ENCODE measurements at places on chromosomes 5 and 9. TPM values are rescaled to one million over a fixed set of nuclear protein-coding genes. Genes with fewer than 3 reads are reported as not detected.

Gene NMUR2
- total RNA-seq, result not detected

Gene GRAMD2B
- total RNA-seq, result 39.4 TPM

Gene PHF24
- 0.69 TPM for total RNA-seq

Gene ALG2
- 36.5 TPM for total RNA-seq

Gene ZNF782
- total RNA-seq, result 29.7 TPM

Gene TSSK1B
- 1.2 TPM for total RNA-seq

Gene SPINK6
- not detected for total RNA-seq

Gene CCDC192
- total RNA-seq, result not detected

Gene FAM200C
- 31.2 TPM for total RNA-seq

Gene ANXA2R
- 3.5 TPM for total RNA-seq

Gene FAM81B
- total RNA-seq, result 0.42 TPM

Gene RLN1
- 0.42 TPM for total RNA-seq

Gene SOX30
- not detected for total RNA-seq

Gene TPRN
- total RNA-seq, result 3.0 TPM

Gene LPAR1
- total RNA-seq, result 134 TPM

Gene PCDHB15
- total RNA-seq, result 7.8 TPM

Gene CDKN2B-AS1
- total RNA-seq, result 2.2 TPM

Gene C5orf52
- total RNA-seq, result not detected

Gene SLCO6A1
- total RNA-seq, result not detected

Gene FOXI1
- not detected for total RNA-seq

Gene DYNC2I2
- 26.9 TPM for total RNA-seq

Gene MRPS2
- total RNA-seq, result 8.6 TPM

Gene GABRP
- total RNA-seq, result 2.0 TPM

Gene CXXC5
- 28.0 TPM for total RNA-seq

Gene INSL6
- not detected for total RNA-seq

Gene AIF1L
- total RNA-seq, result 20.6 TPM

Gene FUT7
- not detected for total RNA-seq

Gene DIRAS2
- 2.2 TPM for total RNA-seq

Gene WHRN
- 2.4 TPM for total RNA-seq

Gene SETD9
- 4.8 TPM for total RNA-seq

Gene JAKMIP2
- total RNA-seq, result 4.5 TPM

Gene FYB1
- total RNA-seq, result 10.9 TPM
